ENCODE measurements at places on chromosomes 13 and 19.

DNA sequence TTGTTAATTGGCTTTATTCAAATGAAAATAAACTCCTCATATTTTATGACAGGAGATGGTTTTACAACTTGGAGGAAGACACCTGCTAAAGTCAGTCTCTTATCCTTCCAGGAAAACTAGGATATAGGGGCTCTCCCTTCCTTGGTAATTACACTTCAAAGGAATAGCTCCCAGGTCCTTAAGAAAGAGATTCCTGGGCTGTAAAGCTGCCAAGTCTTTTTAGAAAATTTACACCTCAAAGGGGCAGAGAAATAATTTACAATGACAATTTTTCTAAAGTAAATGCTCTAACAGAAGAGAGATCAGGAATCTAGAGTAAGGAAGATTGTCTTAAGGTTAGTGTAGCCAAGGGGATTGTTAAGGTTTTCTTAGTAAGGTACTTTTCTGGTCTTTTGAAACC, 1359.0 kb downstream of the OLFM4 start:
- no peaks in the 10 kb centered on the region for H3K27me3 ChIP-seq
- H3K36me3 ChIP-seq: no peaks in the 10 kb centered on the region
- no peak overlapping the region for H3K4me3 ChIP-seq
- no peaks in the 10 kb centered on the region for H3K4me1 ChIP-seq

GRCh38 chr13:64798422-64798821, 2431.7 kb downstream of the PCDH9 start:
- no peak for DNase-seq
- no peaks in the 10 kb centered on the region for H3K36me3 ChIP-seq
- H3K4me3 ChIP-seq: no peak overlapping the region
- no peaks in the 10 kb centered on the region for H3K4me1 ChIP-seq
- no peaks in the 10 kb centered on the region for H3K27me3 ChIP-seq

DNA sequence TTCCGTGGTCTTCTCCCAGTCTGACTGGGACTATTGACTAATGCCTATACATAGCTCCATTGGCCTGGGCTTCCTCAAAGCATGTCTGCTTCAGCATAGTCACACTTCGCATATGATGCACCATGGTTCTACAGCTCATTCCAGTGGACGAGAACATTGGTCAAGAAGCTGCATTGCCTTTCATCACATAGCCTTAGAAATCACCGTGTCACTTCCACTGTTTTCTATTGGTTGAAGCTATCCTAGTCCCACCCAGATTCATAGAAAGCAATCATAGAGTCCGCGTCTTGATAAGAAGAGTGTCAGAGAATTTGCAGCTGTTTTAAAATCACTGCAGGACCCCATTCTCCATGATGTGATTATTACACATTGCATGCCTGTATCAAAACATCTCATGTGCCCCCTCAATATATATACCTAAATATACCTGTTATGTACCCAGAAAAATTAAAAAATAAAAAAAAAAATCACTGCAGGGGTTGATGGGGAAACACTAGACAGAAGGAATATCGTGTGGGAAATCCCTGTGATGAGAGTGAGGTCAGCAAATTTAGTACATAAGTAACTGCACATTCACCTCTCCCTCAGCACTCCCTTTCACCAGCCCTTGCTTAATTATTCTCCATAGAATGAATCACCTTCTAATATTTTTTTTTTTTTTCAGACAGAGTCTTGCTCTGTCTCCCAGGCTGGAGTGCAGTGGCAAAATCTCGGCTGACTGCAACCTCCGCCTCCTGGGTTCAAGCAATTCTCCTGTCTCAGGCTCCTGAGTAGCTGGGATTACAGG, 2.2 kb upstream of the ARHGAP33 start:
- H3K36me3 ChIP-seq: no peaks in the 10 kb centered on the region
- peaks cover 6% of the 10 kb centered on the region for H3K4me1 ChIP-seq
- DNase-seq: peak; percentile 73
- H3K4me3 ChIP-seq: no peak overlapping the region
- H3K27ac ChIP-seq: no peak overlapping the region
- H3K27me3 ChIP-seq: no peaks in the 10 kb centered on the region

DNA sequence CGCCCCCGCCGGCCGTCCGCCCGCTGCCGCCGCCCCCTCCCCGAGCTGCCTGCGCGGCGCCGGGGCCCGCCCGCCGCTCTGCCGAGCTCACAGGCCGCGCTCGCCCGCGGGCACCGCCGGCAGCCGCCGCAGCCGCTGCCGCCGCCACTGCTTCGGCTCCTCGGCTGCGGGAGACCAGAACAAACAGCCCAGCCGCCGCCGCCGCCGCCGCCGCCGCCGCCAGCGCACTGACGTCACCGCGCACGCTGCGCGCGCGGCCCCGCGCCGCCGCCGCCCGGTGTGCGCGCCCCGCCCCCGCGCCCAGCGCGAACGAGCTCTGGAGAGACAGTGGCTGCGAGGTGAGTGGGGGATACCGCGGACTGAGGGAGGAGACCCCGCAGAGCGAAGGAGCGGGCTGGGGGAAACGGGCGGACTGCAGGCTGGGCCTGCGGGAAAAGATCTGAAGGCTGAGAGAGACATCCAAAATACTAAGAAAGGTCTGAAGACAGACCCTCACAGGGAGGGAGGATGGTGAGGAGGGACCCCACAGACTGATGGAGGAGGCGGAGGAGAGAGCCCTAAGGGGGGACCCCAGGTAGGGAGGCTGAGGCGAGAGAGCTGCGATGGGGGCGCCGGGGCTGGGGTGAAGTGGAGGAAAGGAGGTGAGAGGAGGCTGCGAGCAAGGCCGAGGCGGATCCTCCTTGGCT, at the start of gene BRD4:
Gene BRD4 (minus strand): TSS at position 229 of the 686 bp plus-strand sequence. CDS start 59,440 bp downstream, outside the sequence.
- H3K27me3 ChIP-seq: no peaks in the 10 kb centered on the region
- DNase-seq: peak; percentile 77
- H3K4me1 ChIP-seq: peaks cover under 1% of the 10 kb centered on the region
- peak within 1 kb of the TSS; percentile 95 for H3K4me3 ChIP-seq

DNA sequence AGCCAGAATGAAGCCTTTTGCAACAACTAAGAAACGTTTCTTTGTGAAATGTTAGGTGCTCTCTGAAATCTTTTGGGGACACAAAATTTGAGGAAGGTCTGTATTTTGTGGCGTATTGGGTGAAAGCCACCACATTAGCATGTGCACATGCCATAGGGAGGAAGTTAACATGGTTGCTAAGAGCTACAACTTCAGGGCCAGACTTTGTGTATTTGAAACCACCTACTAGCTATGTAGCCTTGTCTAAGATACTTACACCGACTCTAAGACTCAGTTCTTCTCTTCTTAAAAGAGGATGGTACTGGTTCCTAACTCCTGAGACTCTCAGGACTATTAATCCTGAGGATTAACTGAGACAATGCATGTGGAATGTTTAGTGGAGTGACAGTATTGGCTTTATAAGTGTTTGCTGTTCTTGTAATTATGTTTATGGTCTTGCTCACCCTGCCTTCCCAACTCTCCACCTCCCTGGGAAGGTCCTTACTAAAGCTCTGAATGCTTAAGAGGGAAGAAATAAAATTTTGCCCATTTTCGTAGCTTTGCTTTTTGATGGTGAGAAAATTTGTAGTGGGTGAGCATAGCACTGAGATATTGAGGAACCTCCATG, 15.5 kb downstream of the SERP2 start:
- no peak for DNase-seq
- no peak overlapping the region for H3K27ac ChIP-seq
- no peaks in the 10 kb centered on the region for H3K27me3 ChIP-seq
- peaks cover 2% of the 10 kb centered on the region for H3K4me1 ChIP-seq

DNA sequence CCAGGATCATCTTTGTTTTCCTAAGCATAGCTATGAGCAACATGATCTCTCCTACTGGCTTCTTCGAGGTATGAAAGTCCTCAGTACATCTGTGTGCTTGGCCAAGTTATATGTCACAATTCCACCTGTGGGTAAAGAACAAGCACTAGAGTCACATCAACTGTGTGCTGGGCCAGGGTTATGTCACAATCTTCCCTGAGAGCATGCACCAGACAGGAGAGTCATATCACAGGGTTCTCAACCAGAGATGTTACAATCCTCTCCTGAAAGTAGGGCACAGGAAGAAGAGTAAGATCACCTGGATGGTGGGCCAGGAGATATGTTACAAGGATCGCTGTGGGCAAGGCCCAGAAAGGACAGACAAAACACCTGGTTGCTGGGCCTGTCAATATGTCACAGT, 143.7 kb downstream of the ZNF675 start:
- no peaks in the 10 kb centered on the region for H3K4me1 ChIP-seq
- DNase-seq: no peak
- H3K27ac ChIP-seq: no peak overlapping the region
- H3K27me3 ChIP-seq: no peaks in the 10 kb centered on the region

Measured in lung (tissue), 17 donors.